CD4-positive, alpha-beta T cell treated with Interferon alpha-2 for 1 hour (primary cell): ENCODE measurements at places on chromosomes 3 and 15.

- DNase-seq: no peak
These were observed 5.2 kb downstream of the KBTBD13 start for GRCh38 chr15:65081758-65082157.

- no peak for DNase-seq
These were observed 208.2 kb upstream of the CTDSPL start for GRCh38 chr3:37653466-37653865.

DNA sequence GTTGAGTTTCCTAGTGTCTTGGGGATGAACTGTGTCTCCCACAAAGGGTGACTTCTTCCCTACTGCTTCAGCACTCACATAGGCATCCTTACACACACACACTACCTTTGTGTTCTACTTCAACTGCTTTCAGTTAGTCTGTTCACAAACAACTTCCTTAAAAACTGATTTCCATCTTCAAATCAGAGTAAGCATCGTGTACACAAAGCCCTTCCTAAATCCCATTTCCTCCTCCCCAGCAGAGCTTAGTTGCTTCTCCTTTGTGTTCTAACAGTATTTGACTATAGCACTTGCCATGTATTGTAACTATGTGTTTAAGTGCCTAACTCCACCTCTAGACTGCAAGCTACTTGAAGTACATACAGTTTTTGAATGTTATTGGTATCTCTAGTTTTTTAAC is 71.7 kb downstream of the TNIK start:
- no peak for DNase-seq

DNA sequence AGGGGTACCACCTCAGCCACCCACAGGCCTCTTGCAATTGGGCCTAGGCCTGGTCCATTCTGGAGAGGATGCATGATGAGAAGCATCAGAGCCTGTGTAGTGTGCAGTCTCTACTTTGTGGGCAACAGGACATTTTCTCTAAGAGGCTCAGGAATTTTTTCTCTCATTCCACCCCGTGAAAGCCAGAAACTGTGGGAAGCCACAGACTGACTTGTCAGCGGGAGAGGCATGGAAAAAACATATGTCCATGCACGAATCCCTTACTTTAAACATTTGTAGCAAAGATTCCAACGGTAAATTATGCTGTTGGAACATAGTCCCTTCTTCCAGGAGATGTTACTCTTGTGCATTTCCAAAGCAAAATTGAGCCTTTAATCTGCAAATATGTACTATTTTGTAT is 196.5 kb downstream of the KLHL25 start:
- DNase-seq: no peak

DNA sequence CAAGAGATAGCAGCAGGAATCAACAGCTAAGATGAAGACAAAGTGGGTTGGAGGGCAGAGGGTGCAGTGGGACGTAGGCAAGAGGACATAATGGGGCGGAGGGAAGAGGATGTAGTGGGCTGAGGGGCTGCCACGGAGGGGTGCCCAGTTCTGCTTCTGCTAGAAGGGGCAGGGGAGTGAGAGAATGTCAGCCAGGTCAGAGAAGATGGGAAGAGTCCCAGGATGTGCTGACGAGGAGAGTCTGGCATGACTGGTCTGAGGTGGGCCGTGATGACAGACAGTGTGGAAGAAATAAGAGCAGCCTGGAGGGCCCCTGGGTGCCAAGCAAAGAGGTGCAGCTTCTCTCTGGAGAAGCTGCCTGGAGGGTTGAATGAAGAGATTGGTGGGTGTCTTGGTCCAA is 4.0 kb downstream of the SPSB4 start:
- no peak for DNase-seq

- no peak for DNase-seq
These were observed 28.5 kb downstream of the RBPMS2 start for GRCh38 chr15:64746921-64747320.

DNA sequence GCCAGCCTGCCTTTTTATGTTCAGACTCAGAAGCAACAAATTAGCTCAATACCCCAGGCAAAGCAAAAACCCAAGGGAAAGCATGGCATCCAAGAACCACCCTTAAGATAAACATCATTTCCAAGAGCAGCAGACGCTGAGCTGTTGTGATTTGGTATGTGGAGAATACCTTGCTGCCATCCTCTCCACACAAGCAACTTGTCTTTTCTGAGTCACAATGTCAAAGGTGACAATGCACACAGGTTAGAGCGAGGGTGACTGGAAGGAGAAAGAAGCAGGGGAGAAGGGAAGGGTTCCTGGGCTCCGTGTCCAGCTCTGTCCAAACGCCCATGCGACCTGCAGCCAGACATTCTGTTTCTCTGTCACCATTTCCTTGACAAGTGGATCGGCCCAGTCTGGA is 6.0 kb downstream of the PCSK6 start:
- DNase-seq: no peak

DNA sequence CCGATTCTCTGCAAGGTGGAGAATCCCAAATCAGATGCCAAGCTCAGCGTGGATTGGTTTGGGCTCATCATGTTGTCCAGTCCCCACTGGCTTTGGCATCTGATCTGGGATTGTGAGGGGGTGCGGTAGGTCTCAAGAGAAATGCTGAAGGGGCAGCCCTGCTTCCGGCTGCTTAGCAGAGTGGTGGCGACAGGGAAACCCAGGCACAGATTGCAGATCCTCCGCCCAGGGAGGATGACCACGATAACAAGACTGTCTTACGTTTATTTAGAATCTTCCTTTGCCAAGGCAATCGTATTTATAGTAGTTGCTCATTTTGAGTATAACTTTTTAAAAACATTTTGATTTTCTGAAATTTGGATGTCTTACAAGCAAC is 61.1 kb downstream of the SLC12A8 start:
- DNase-seq: no peak

- DNase-seq: no peak
These were observed 332.4 kb downstream of the SATB1 start for GRCh38 chr3:18092726-18093125.

GRCh38 chr3:188053710-188054380 is 100.1 kb upstream of the LPP start:
- DNase-seq: no peak

- DNase-seq: peak; percentile 52
These were observed 14.0 kb downstream of the VILL start for GRCh38 chr3:38004415-38005075.

DNA sequence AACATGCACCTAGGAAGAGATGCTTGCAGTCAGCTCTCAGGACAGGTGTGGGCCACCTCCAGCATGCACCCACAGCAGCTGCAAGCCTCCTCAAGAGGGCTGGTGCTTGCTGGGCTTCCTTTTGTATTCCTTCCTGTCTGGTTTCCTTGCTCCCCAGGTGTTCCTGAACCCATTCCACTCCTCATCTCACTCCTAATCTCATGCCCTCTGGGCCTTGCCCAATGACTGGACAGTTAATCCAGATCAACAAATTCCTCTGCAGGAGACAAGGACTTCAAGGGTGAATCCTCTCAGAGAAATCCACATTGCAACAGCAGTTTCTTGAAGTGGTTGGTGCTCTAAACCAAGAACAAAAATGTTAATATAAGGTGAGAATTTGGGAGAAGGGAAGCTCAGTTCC is 30.7 kb downstream of the RASGRP1 start:
- DNase-seq: no peak

DNA sequence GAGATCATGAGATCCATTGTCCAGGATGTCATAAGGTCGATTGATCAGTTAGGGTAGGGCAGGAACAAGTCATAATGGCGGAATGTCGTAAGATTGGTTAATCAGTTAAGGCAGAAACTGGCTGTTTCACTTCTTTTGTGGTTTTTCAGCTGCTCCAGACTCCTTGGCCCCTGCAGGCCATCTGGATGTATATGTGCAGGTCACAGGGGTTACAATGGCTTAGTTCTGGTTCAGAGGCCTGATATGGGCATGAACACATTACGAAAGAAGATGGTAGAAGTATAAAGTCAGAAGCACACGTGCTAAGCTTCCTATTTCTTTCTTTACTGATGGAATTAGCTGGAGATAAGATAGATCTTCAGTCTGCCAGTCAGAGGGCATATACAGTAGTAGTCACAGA is 315.4 kb upstream of the LRRC3B start:
- DNase-seq: no peak

- no peak for DNase-seq
These were observed 11.3 kb upstream of the TRAK1 start for GRCh38 chr3:42079701-42080452.
